ACHN (cell line): ENCODE measurements at places on chromosomes 4 and X.

- no peak for DNase-seq
Measured at GRCh38 chrX:71095981-71096759, 519 bp downstream of the FOXO4 start.

GRCh38 chr4:73528171-73528570 lies 46.6 kb downstream of the AFM start:
- no peak for DNase-seq

DNA sequence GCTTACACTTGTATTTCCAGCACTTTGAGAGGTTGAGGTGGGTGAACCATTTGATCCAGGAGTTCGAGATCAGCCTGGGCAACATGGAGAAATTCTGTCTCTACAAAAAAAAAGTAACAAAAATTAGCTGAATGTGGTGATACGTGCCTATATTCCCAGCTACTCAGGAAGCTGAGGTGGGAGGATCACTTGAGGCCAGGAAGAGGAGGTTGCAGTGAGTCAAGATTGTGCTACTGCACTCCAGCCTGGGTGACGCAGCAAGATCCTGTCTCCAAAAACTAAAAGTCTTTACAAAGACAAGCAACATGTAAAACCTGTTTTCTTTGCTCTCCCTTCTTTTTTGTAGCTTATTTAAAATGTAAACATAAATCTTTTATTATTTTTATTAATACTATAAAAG lies 1156.1 kb downstream of the FAT4 start:
- DNase-seq: no peak

- DNase-seq: peak; percentile 22
Measured at GRCh38 chrX:39261446-39262147, 460.3 kb downstream of the MID1IP1 start.

DNA sequence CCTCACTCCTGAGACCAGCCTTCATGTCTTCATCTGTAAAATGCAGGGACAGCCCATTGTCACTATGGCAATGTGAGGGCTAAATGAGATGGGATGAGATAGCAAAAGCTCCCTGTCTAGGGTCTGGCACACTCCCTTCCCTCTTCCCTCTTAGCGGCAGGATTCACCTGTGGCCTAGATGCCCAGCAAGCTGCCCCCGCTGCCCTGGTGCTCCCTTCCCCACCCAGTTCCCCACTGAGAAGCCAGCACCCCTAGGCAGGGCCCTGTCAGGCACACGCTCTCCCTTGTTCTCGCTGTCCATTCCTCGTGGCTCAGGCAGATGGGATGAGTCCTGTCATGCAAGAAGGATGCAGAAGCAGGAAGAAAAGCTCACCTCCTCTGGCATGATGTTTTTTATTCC lies 49.2 kb upstream of the PJA1 start:
- DNase-seq: no peak

DNA sequence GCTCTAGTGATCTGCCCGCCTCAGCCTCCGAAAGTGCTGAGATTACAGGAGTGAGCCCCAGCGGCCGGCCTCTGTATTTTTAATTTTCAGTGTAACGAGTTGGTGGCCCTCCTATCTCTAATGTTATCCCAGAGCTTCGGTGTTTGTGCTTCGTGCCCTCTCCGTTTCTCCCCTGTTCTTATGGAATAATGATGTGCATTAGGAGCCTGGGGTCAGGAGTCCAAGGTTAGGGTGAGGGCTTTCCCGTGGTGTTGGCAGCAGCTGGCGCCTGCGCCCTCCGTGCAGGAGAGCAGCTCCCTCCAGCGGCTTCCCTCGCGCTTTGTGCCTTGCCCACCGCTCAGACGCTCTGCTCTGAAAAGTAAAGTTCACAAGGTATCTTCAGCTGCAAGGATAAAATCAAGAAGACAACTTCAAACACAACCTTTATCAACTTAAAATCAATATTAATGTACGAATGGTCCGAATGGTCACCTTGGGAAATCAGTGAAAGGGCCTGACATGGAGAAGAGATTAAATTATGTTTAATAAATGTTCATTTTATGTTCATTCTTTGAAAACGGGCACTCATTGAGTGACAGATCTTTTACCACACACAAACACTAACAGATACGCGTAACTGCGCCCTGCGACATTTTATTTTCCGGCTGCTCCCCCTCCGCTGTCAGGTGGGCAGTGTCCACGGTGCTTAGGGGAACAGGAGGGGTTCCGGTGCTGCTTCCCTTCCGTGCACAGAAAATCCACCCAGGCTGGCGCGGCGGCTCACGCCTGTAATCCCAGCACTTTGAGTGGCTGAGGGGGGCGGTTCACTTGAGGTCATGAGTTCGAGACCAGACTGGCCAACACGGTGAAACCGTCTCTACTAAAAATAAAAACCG lies 62.4 kb downstream of the TRAPPC11 start:
- no peak for DNase-seq

GRCh38 chr4:26001816-26002215 lies 87.8 kb downstream of the SMIM20 start:
- no peak for DNase-seq

GRCh38 chr4:166064721-166065120 lies 191.7 kb downstream of the TLL1 start:
- DNase-seq: no peak

- no peak for DNase-seq
Measured at GRCh38 chr4:156939801-156940200, 31.8 kb downstream of the PDGFC start.

DNA sequence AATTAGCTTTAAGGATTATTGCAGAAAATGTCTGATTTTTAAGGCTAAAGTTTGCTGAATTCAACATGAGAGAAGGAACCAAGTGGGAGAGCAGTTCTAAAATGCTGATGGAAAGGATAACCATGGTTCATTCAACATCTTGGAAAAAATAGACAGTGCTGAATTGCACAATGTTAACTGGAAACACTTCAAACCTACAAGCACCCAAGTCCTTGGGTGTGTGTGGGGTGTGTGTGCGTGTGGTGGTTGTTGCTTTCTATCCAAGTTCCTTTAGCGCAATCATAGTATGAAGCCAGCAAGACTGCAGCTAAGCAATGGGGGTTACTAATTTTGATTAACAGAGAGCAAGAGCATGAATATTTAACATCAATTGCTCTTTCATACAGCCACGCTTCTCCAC lies 29.3 kb upstream of the SCOC start:
- DNase-seq: no peak

GRCh38 chr4:184675821-184676492 lies 26.4 kb downstream of the PRIMPOL start:
- no peak for DNase-seq

- DNase-seq: no peak
Measured at GRCh38 chr4:6489927-6490326, 17.5 kb upstream of the PPP2R2C start.

DNA sequence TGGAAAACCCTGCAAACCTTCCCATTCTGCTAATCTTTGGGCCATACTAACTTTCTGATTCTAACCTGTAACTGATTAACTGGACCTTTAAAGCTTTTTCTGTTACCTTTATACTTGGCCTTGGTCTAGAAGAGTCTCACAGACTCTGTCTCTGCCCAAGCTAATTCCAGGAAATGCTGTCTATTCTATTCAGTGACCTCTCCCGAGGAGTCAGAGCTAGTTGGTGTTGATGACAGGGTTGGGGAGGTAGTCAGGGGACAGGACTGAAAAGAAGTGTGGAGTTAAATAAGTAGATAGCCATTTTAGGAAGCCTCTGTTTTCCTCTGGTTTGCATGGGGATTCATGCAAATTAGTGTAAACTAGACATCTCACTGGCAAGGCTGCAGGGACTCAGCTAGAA lies 429.5 kb downstream of the GRID2 start:
- DNase-seq: no peak

GRCh38 chr4:79833857-79834256 lies 239.2 kb downstream of the ANTXR2 start:
- no peak for DNase-seq

DNA sequence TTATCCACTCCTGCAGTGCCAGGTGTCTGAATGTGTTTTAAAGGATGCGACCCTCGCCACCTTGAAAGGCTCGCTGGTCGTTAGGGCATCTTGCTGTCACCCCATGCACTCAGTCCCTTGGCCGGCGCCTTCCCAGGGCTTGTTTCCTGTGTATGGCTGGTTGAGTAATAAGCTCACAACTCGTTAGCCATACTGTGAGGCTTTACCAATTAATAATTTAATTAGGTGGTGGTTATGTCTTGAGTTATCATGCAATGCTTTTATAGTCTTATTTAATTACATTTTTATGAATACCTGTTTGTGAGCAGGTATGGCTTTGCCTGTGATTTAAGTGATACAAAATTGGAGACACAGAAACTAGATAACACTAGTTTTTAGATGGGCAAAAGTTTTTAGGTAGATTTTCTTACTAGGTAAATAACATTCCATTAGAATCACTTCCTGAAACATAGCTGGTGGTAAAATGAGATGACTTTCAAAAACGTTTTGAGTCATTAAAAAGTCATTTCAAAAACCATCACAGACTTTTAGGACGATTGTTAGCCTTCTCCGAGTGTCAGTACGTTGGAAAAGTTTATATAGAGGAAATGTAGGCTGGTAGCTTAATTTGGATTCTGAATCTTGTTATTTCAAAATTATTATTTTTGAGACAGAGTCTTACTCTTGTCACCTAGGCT lies 18.2 kb downstream of the PTTG2 start:
- peak; percentile 39 for DNase-seq

DNA sequence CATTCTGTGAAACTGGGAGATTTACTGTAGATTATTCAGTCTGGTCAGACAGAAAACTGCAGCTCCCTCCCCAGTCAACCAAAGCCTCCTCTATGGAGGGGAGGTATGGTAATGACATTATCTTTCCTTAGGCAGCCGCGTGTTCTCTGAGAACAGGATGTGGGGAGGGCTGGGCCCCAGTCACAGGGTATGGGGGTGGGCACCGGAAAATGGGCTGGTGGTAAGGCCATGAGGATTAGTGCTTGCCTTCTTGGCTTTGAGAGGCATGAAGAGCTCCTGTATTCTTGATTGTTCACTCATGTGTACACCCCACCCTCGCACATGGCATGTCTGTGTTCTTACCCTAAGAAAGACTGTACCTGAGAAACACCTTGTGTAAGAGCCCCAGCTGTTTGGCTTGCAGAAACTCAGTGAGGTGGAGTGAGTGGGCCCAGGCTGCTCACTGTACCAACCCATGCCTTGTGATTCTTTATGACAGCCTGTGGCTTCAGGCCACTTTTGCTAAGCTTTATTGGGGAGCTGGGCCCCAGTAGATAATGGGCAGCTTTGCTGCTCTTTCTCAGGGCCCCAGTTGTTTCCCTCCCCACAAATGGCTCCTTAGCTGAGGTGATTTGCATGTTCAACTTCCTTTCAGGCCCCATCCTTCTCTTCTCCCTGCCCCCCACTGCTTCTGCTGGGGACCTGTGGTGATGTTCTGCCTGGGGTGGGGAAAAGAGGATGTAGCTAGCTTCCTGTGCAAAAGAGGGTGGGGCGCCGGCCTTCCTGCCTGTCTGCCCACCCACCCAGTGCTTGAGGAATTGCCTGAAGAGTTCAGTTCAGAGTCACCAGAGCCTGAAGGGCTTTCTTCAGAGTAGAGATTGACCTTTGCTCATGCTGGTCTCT lies 30.7 kb downstream of the MSN start:
- no peak for DNase-seq

DNA sequence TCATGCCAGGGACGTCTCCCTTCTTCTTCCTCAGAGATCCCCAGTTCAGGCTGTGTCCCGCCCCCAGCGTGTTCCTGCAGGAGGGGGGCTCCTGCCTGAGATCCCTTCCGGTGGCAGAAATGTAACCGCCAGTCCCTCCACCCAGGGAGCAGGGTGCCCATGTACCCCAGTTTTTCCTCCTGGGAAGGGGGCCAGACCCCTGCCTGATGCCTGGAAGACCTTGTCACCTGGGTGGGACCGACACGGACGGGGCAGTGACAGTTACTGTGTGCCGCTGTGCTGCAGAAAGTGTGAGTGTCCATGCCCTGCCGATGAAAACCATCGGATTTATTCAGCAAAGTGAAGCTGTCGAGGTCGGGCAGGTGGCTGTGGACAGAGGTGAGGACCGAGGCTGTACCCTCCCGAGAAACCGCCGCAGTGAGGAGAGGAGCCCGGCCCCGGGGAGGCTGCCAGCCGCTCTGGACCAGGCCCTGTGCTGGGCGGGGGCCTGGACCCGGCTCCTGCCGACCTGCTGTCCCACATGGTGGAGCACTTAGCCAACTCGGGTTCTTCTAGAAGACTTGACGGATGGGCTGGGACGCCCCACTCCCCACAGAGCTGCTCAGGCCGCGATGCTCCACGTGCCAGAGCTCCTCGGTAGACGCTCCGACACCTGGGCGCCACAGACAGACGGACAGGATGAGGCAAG lies 36.7 kb upstream of the HMX1 start:
- DNase-seq: no peak

GRCh38 chr4:183905593-183906488 lies 734 bp downstream of the STOX2 start:
- peak; percentile 10 for DNase-seq

DNA sequence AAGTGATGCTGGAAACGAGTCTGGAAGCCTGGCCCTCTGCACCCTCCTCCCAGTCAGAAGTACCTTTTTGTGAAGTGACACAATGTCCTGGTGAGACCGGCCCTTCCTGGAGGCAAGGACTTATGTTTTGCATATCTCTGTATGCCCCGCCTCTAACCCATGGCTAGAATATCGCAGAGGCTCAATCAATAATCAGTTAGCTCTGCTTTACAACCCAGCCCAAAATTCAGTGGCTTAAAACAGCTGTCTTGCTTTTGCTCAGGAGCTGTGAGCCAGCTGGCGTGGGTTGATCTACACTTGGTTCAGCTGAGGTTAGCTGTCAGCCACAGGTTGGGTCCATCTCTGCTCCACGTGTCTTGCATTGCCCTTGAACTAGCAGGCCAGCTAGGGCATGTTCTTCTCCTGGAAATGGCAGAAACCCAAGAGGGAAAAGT lies 98.8 kb upstream of the METTL14 start:
- no peak for DNase-seq

- DNase-seq: no peak
Measured at GRCh38 chrX:40083979-40084359, 13.8 kb downstream of the BCOR start.

- no peak for DNase-seq
Measured at GRCh38 chr4:187415231-187415630, 580.3 kb upstream of the ZFP42 start.

- DNase-seq: no peak
Measured at GRCh38 chr4:71456841-71457240, 118.0 kb downstream of the SLC4A4 start.

GRCh38 chr4:39846705-39847104 lies 131.0 kb downstream of the PDS5A start:
- no peak for DNase-seq

GRCh38 chrX:14351611-14352303 lies 177.6 kb upstream of the GLRA2 start:
- no peak for DNase-seq

DNA sequence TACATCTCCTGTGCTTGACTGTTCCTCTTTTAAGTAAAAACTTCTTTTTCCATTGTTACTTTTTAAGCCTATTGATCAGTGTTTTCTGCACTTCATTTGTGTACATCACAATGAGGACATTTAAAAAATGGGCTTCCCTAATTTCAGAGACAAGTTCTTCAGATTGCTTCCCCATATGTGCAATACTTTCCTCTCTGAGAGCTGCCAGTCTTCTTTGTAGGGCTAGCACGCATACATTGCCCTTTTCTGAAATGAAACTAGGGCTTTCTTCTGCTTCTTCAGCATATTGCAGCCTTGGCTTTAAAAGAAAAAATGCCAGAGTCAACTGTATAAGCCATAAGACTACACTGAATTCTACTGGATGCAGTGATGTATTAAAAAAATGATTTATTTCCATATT lies 37.8 kb downstream of the FAT4 start:
- DNase-seq: no peak
